ENCODE measurements at places on chromosomes 6 and 20. TPM values are rescaled to one million over a fixed set of nuclear protein-coding genes. Genes with fewer than 3 reads are reported as not detected.

PREX1 gene
- 49.4 TPM for total RNA-seq

TRAM2 gene
- 69.6 TPM for total RNA-seq

FAM209A gene
- total RNA-seq, result not detected

ARFGEF3 gene
- total RNA-seq, result 3.5 TPM

TMEM217 gene
- total RNA-seq, result 4.3 TPM

PRRT1 gene
- 0.30 TPM for total RNA-seq

DEFB112 gene
- not detected for total RNA-seq

MEI4 gene
- total RNA-seq, result not detected

TLDC2 gene
- not detected for total RNA-seq

SOBP gene
- 1.7 TPM for total RNA-seq

All from epithelial cell of umbilical artery (primary cell).